ENCODE measurements at places on chromosomes 12 and 14.

GRCh38 chr14:68665131-68665530, 127.7 kb downstream of the ZFP36L1 start:
- DNase-seq, result no peak

- DNase-seq, result no peak
These were observed 459.6 kb downstream of the ZFP36L1 start for GRCh38 chr14:68333262-68333661.

GRCh38 chr12:50839042-50839441, 3.7 kb upstream of the TMPRSS12 start:
- DNase-seq, result no peak

DNA sequence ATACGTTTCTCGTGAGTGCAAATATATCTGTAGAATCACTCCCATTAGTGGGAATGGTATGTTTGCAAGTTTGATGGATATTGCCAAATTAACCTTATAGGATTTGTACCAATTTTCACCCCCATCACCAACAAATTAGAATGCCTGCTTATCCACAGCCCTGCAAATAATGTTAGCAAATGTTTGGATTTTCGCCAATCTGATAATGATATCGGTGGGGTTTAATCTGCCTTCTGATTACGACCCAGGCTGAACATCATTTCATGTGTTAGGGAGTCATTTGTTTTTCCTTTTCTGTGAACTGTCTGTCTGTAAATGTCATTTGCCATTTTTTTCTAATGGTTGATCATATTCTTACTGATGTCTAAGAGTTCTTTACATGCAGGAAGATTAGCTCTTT, 4.1 kb upstream of the DAZAP2 start:
- DNase-seq, result no peak

DNA sequence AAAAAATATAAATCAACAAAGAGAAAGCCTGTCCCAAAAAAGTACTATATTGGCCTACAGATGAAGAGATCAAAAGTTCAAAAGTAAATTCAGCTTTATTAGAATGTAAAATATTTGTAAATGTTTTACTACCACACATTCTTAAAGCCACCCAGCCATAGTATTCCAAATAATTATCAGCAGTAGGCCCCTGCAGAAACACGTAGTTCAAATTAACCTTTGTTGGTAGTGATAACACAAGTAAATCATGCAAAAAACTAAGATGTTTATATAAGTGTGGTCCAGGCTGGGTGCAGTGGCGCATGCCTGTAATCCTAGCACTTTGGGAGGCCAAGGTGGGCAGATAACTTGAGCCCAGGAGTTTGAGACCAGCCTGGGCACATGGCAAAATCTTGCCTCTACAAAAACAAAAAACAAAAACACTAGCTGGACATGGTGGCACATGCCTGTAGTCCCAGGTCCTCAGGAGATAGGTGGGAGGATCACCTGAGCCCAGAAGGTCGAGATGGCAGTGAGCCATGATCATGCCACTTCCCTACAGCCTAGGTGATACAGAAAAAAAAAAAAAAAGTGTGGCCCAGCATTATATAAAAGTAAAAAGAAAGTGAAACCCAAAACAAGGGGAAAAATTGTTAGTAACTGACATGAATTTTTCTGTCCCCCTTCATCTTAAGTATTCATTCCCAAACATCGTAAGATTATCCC, 17.9 kb downstream of the SPTLC2 start:
- DNase-seq, result no peak

GRCh38 chr14:105861985-105862465, 335.6 kb downstream of the TMEM121 start:
- DNase-seq, result no peak

DNA sequence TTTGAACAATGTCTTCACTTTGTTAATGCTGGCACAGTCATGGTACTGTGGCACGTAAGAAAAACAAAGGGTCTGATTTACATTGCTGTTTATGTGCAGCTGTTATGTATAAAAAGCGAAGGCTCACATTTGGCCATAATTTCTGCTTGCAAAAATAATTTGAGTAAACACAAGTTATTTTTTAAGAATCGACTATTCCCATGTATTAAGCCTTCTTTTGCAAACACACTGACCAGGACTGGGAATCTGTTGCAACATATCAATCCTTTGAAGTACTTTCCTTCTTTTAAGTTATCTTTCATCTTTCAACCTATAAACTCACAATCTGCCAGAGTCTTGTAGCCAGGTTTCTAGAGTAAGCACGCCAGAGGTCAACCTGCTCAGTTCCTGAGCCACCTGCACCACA, 145.4 kb upstream of the BMP4 start:
- no peak for DNase-seq

- DNase-seq, result no peak
These were observed 155.6 kb upstream of the TMEM132C start for GRCh38 chr12:128111333-128111732.

DNA sequence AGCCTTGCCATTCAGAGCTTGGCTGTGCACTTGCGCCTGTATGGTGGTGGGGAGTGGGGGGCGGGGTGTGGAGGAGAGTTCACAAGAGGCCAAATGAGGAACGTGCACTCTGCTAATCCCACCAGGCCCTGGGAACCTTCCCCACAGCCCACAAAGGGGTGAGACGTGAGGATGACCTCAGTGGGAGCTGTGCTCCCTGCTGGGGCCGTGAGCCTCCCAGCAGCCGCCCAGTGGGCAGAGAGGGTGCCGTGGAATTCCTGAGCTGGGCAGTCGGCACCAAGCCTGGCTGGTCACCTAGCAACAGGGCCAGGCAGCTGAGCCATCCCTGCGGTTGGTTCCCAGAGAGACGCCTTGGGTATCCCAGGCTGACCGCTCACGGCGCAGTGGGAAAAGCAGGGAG, 53.7 kb downstream of the CCNK start:
- DNase-seq, result no peak

GRCh38 chr14:100849115-100849781, 23.3 kb downstream of the MEG3 start:
- no peak for DNase-seq

DNA sequence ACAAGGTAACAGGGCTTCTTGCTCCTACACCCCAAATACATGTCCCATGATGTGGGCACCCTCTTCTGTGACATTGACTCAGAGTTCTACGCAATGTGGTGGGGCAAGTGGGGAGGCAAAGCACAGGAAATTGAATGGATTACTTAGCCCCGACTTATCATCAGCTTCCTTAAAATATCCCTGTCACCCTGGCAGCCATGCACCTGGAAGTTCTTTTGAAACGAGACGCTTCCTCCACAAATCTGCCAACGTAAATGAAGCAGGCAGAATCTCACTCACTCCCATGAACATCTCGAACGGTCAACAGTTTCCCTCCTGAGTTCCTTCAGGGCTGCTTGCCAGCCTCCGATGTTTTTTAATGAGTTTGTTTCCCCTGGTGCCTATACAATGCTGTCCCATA, 33.5 kb downstream of the RNFT2 start:
- DNase-seq, result no peak

- DNase-seq, result no peak
These were observed 2.0 kb downstream of the PTPN11 start for GRCh38 chr12:112420740-112421139.

GRCh38 chr12:86521870-86522269, 265.7 kb upstream of the MGAT4C start:
- no peak for DNase-seq

- DNase-seq, result no peak
These were observed 1.7 kb downstream of the NDRG2 start for GRCh38 chr14:21023174-21023573.

DNA sequence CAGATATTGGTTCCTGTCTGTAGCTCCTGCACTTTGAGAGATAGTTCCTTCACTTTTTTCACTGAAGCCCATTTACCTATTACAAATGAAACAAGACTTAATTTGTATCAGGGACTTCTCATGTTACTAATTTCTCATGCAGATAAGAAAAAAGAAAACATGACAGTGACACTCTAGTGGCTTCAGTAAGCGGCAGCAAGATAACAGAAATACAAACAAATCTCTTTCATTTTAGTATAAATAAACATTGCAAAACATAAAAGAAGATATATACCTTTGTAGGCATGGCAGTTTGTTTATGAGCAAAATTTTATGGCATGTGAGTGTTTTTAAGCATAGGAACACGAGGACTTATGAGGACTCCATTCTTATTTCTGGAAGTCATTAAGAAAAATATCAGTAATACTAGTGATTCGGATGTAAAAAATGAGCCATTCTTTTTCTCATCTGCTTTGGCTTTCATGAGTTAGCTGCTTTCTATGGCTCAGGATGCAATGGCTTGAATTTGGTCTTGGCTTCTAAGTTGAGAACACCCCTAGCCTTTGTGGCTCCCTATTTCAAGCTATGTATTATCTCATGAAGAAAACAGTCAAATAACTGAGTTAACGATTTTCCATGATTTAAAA, 310.1 kb upstream of the RGS6 start:
- no peak for DNase-seq

DNA sequence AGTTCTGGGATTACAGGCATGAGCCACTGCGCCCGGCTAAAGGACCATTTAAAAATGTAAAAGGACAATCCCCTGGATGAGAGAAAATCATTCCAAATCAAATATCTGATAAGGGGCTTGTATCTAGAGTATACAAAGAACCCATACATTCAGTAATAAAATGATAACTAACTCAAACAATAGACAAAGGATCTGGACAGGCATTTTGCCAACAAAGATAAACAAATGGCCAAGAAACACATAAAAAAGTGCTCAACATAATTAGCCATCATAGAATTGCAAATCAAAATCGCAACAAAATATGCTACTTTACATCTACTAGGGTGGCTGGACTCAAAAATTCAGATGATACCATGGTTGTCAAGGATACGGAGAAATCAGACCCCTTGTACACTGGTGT, 8.5 kb upstream of the BICD1 start:
- DNase-seq, result no peak

DNA sequence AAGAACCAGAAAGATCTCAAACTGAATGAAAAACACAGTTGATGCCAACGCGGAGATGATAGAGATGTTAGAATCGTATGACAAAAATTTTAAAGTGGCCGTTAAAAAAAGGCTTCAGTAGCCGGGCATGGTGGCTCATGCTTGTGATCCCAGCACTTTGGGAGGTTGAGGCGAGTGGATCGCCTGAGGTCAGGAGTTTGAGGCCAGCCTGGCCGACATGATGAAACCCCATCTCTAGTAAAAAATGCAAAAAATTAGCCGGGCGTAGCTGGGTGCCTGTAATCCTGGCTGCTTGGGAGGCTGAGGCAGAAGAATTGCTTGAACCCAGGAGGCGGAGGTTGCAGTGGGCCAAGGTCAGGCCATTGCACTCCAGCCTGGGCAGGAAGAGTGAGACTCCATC, 5.4 kb upstream of the ACVRL1 start:
- DNase-seq, result no peak

DNA sequence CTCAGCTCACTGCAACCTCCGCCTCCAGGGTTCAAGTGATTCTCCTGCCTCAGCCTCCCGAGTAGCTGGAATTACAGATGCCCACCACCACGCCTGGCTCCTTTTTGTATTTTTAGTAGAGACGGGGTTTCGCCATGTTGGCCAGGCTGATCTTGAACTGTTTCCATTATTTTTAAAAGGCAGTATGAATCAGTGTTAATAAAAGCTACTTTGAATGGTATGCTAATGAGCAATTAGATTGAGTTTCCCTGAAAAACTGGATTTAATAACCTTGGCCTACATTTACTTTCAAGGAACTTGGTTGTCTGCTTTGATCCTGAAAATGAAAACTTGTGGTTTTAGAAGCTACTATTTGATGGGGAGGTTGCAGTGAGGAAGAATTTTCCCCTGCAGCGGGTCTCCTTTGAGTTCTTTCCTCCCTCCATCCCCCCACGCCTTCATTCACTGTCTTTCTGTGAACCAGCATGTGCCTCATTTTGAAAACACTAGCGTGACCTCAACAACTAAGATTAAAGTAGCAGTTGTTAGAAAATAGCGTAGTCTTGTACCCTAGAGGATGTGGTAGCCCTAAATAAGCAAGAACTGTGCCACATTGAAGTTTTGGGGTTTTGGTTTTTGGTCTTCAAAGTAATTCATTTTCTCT, 17.8 kb upstream of the RPS6KA5 start:
- no peak for DNase-seq

DNA sequence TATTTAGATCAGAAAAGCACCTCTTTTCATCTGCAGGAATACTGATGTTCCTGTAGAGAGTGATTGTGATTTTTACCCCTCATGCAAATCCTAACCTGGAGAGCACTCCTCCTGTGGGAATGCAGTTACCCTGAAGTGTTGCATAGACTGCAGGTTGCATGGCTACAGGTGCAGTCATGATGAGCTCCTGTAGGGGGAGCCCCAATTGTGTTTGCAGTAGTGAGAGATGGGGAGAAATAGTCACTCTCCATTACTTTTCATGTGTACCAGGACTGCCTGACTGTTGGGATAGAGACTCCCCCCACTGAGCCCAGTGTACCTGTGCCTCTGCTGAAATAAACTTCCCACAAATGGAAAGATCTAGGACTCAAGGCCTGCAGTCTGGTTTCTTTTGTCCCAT, 1086.5 kb downstream of the SLC6A15 start:
- no peak for DNase-seq

DNA sequence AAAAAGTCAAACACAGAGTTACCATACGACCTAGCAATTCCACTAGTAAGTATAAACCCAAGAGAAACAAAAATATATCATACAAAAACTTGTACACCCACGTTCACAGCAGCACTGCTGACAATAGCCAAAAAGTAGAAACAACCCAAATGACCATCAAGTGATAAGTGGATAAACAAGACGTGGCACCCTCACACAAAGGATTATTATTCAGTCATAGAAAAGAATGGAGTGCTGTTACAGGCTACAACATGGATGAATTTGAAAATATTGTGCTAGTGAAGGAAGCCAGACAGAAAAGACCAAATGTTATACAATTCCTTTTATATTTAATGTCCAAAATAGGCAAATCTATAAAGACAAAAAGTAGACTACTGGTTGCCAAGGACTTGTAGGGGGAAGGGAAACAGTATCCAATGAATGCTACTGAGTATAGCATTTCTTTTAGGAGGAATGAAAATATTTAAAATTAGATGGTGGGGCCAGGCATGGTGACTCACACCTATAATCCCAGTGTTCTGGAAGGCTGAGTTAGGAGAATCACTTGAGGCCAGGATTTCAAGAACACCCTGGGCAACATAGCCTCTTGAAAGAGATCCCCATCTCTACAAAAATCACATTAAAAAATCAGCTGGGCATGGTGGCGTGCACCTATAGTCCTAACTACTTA, 41.9 kb downstream of the SPTLC2 start:
- DNase-seq, result no peak

DNA sequence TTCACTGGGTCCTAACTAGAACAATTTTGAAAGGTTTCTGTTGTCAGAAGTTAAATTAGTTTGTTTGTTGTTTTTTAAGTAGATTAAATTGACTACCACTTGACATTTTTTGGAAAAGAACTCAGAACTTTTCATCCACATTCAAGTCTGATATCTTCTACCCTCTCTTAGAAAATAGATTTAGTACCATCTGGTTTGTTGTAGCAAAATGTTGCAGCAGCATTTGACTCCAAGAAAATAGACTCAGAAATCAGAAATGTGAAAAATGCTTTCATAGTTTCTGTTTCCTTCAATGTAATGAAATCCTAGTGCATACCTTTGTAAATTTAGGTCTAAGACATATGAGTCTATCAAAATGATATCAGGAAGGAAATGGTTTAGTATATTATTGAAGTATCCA, 256.3 kb upstream of the CLEC14A start:
- DNase-seq, result no peak

GRCh38 chr14:105837349-105838063, 311.1 kb downstream of the TMEM121 start:
- no peak for DNase-seq

- DNase-seq, result no peak
These were observed 196.1 kb downstream of the BCL11B start for GRCh38 chr14:99075771-99076375.

Measured in cortex of kidney (tissue), 1 donor.